Activated CD8-positive, alpha-beta T cell treated with anti-CD3 and anti-CD28 coated beads, Interleukin-2, amount 10 ng/mL, durations not matched to agents 7 days and 5 days (primary cell): ENCODE measurements at places on chromosomes 5 and 9.

- no peak for DNase-seq
- no peaks in the 10 kb centered on the region for H3K36me3 ChIP-seq
- no peak overlapping the region for H3K4me3 ChIP-seq
- H3K4me1 ChIP-seq: no peaks in the 10 kb centered on the region
These were observed 78.5 kb downstream of the KIF4B start for GRCh38 chr5:155091768-155092717.

DNA sequence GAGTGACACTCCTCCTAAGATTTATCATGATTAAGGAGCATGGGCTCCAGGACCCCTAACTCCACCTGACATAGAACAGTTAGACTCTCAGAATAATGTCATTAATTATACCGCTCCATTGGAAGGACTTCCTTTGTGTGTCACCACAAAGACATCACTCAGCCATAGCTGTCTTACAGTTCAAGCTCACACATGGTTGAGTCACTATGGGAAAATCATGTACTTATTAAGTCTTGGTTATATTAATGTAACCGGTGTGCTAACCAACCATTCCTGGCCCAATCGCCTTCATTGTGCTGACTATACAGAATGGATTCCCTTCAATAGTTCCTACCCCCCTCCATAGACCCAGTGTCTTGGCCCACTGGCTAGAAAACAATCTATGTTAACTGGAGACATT lies 10.9 kb upstream of the MCCC2 start:
- no peaks in the 10 kb centered on the region for H3K27me3 ChIP-seq
- H3K4me3 ChIP-seq: no peak overlapping the region
- H3K36me3 ChIP-seq: peaks cover 4% of the 10 kb centered on the region
- no peak for DNase-seq
- no peak overlapping the region for H3K27ac ChIP-seq
- no peaks in the 10 kb centered on the region for H3K4me1 ChIP-seq

- H3K4me3 ChIP-seq: no peak overlapping the region
- H3K27me3 ChIP-seq: no peaks in the 10 kb centered on the region
- H3K27ac ChIP-seq: no peak overlapping the region
- H3K4me1 ChIP-seq: no peaks in the 10 kb centered on the region
- no peaks in the 10 kb centered on the region for H3K36me3 ChIP-seq
These were observed 61.9 kb downstream of the IRX1 start for GRCh38 chr5:3657364-3658022.

DNA sequence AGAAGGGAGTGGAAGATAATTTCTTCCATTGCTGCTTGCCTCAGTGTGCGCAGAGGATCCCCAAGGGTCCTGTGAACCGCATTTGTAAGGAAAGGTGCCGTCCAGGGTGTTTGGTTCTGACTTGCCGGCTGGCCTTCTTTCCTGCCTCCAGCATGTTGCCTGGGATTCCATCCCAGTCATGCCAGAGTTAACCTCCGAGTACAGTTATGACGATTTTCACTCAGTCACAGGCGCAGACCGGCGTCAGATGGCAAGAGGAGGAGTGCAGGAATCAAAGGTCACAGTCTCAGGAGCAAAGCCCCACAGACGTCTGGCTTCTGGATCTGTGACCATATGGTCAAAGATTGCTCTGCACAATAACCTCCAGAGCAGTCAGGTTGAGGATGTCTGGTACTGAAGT lies 5.9 kb upstream of the GADD45G start:
- no peak overlapping the region for H3K4me3 ChIP-seq
- no peak overlapping the region for H3K27ac ChIP-seq
- no peak for DNase-seq
- peaks cover 12% of the 10 kb centered on the region for H3K4me1 ChIP-seq
- peaks cover 26% of the 10 kb centered on the region for H3K27me3 ChIP-seq

DNA sequence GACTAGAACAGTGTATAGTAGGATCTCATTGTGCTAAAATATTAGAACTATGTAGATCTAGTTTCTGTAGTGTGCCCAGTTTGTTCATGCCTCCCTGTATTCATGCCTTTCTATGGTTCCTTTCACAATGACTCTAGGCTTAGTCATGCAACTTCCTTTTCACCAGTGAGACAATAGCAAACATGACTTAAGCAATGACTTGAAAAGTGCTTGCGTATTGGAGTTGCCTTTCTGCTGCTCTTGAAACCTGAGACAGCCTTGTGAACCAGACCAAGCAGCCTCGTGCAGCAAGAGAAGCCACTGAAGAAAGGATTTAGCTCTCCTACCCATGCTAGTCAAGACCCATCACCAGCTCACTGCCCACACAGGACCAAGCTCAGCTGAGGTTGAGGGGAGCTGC lies 294.5 kb upstream of the TAS2R1 start:
- H3K4me1 ChIP-seq: no peaks in the 10 kb centered on the region
- no peak overlapping the region for H3K4me3 ChIP-seq
- H3K27ac ChIP-seq: no peak overlapping the region
- no peak for DNase-seq

GRCh38 chr9:126419475-126419874 lies 92.8 kb downstream of the MVB12B start:
- no peaks in the 10 kb centered on the region for H3K27me3 ChIP-seq
- H3K4me3 ChIP-seq: no peak overlapping the region
- peaks cover 33% of the 10 kb centered on the region for H3K36me3 ChIP-seq
- H3K4me1 ChIP-seq: peaks cover 44% of the 10 kb centered on the region
